ENCODE measurements at places on chromosomes 2 and 18.
A peak's percentile ranks its signal among the peaks of the same experiment; 100 is the strongest.

DNA sequence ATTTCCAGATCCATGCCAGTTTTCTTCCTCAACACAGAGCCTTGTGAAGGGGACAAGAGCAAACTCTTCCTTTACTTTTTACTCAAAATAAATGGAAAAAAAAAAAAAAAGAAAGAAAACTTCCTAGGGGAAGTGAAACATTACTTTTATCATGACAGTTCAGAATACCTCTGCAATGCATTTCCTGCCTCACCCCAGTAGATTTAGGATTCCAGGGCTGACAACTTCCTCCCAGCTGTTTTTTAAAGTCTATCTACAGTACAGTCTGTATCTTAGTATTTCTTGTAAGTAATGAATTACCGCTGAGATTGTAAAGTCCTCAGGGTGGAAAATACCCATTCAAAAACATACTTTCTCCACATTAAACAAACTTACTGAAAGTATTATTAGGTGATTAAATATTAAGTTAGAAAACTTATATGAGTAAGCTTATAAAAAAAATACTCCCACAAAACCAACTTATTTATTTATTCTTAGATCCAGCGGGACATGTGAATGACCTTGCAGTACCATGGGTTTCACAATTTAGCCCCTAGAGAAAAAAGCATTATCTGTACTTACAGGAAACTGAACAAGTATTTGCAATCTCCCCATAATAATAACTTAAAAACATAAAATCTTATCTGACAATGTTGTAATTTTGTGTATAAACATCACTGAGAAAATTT is 117.7 kb downstream of the RBMS1 start:
- DNase-seq, result peak; percentile 18

DNA sequence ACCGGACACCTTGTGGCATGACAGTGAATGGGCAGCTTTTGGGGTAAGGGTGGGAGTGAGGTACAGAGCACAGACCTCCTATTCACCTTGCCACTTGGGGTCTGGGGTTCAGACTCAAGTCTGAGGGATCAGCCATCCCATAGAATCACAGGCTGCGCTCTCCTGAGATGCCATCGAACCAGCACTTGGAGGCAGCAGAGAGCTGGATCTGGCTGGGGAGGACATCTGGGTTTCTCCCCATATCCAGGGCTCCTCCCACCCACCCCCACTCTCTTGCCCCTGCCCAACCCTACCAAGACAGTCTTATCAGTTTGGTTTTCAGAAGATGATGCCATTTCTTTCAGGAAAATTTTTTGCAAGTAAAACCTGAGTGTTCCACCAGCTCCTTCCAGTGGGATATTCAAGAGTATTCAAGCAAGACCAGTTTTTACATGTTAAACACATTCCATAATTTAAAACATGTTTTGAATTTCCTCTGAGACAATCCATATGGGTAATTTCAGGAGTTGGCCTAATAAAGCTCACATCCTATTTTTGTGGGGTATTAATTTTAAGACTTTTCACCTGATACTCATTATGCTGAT is 29.2 kb upstream of the TEX44 start:
- no peak for DNase-seq

DNA sequence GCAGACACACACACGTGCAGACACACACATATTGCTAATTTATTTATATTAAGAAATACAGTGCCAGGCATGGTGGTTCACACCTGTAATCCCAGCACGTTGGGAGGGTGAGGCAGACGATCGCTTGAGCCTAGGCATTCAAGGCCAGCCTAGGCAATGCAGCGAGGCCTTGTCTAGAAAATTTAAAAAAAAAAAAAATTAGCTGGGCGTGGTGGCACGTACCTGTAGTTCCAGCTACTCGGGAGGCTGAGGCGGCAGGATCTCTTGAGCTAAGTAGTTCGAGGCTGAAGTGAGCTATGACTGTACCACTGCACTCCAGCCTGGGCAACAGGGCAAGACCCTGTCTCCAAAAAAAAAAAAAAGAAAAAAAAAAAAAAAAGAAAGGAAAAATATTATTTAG is 28.8 kb downstream of the ANXA4 start:
- no peak for DNase-seq

DNA sequence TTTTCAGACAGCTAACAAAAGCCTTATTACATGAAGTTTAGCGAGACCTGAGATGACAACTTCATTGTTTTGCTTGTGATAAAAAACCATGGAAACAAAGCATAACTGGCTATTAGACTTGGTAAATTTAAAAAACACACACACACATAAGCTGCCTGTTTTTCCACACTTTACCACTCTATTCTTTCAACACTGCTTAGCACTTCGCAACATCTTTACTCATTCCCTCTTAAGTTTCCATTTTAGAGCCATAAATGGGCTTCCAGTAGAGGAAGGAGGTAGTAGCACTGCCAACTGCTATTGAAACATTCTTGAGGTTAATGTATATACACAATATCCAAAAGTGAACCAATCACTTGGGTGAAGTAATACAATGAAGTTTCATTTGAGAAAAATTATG is 54.1 kb downstream of the BAZ2B start:
- no peak for DNase-seq

DNA sequence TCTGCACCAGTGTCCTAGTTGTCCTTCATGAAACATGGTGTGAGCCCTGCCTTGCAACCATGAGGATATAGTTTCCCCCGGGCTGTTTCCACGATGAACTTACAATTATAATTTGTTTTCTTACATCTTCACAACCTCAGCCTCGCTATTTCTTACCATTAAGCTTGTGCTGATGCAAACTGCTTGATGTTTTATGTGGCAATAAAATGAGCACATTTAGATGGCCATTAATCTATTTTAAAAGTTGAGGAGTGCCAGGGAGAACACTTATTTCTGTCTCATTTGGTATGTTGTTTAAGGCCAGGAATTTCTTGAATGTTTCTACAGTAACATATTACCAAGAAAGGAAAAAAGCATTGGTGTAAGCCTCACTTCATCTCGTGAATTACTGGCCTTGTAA is 214.5 kb upstream of the SLC8A1 start:
- DNase-seq, result no peak

DNA sequence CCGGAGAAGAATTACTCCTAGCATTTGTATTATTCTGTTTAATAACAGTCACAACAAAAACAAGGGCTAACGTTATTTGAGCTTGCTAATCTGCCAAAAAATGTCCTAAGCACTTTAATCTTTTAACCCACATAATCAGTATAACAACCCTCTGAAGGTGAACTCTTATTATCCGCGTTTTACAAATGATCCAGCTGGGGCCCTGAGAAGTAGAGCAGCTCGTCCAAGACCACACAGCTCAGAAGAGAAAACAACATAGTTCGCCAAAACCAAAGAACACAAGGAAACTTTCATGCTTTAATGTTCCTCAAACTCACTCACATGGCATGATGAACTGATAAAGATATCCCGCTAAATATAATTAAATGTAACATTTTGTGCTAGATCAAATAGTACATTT is 159.7 kb upstream of the ZNF236 start:
- no peak for DNase-seq

DNA sequence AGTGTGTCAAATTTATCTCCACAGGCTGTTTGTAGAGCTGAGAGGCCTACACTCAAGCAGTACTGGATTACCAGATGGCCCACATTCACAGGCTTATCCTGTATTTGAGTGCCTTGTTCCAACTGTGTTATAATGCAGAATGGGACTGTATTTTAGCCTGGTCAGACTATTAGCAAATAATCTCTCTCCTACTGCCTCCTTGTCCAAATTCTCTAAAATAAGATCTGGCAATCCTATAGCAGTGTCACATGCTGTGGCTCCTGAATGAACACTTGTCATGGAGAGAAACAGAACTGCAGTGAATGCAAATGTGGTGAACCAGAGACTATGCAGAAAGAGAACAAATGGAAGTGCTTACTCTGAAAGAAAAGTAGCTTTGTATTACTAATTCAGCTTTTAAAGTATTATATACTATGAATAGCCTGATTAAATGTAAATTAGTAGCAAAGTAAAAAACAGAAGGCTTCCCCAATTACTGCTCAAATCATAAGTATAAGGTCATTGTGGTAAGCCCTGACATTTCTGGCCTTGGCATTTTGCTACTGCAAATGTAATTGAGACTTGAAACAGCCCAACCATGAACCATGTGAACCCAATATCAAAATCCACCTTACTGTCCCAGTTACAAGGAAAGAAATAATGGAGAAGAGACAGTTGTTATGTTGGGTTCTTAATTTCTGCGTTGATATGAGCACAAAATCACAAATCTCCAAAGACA is 80.0 kb downstream of the MAP4K3 start:
- DNase-seq, result no peak

DNA sequence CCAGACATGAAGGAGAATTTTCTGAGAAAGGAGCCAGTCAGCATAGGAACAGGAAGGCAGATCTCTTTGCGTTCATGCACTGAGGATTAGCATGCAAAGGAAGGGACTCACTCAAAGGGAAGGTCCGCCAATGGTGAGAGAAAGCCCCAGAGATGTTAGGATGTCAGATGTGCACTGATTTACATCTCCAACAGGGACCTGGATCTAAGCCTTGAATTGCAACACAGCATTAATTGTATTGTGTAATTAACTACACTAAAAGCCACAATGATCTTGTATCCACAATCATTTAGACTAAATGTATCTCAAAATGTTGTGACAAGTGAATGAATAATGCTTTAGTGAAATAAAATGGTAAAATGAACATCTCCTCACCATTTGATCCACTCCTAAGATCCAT is 4.2 kb downstream of the SERPINB5 start:
- DNase-seq, result no peak

GRCh38 chr2:235286622-235287374 is 207.0 kb upstream of the AGAP1 start:
- DNase-seq, result no peak

- no peak for DNase-seq
Measured at GRCh38 chr2:178863856-178864620, 56.8 kb upstream of the TTN start.

DNA sequence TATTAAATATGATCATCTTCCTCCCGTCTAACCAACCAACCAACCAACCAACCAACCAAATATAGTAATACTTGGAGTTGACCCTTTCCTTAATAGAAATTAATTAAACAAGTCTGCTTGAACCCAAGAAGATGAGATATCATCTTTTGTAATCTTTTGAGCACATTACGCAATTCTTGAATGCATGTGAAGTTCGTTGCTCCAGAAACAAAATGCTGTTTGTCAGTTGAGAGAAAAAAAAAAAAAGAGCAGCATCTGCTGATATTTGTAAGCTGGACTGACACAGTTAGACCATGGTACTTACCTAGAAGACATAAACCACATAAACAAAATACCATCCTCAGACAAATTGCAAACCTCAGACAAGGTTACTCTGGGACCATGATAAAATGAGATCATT is 9.2 kb upstream of the SERPINB2 start:
- no peak for DNase-seq

DNA sequence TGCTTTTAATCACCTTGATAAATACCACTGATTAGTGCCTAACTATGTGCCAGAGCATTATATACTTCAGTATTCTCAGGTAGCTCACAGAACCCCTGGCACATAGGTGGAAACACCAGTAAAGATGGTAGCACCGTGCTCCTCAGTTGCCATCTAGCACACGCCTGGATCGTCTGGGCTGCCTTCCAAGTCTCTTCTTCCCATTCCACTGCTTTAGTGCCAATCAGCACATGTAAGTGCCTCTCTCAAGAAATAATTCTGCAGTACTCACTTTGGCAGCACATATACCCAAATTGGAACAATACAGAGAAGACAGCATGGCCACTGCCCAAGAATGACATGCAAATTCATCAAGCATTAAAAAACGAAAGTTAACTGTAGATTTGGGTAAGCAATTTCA is 13.0 kb downstream of the POLR2D start:
- DNase-seq, result no peak

GRCh38 chr2:233999182-233999581 is 51.3 kb upstream of the SPP2 start:
- no peak for DNase-seq

DNA sequence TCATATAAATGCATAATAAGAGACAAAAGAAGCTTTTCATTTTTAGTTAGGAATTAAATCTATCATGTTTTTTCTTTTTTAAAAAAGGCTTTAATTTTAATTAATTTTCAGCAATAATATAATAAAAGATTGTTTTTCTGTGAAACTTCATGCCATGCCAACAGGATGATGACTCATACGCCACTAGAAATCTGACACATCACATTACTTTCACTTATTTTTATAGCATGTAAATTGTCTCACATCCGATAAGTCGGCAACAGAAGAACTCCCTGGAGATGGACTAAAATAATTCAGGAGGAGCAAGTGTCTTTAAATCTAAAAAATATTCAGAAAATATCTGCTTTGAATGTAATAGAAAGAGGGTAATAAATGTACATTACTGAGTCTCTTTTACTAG is 1024.2 kb upstream of the ACVR2A start:
- DNase-seq, result no peak

GRCh38 chr18:78160961-78161656 is 818.5 kb upstream of the SALL3 start:
- no peak for DNase-seq

GRCh38 chr18:67455890-67456501 is 60.5 kb downstream of the DSEL start:
- no peak for DNase-seq

GRCh38 chr2:202426751-202427150 is 50.6 kb downstream of the BMPR2 start:
- DNase-seq, result no peak

DNA sequence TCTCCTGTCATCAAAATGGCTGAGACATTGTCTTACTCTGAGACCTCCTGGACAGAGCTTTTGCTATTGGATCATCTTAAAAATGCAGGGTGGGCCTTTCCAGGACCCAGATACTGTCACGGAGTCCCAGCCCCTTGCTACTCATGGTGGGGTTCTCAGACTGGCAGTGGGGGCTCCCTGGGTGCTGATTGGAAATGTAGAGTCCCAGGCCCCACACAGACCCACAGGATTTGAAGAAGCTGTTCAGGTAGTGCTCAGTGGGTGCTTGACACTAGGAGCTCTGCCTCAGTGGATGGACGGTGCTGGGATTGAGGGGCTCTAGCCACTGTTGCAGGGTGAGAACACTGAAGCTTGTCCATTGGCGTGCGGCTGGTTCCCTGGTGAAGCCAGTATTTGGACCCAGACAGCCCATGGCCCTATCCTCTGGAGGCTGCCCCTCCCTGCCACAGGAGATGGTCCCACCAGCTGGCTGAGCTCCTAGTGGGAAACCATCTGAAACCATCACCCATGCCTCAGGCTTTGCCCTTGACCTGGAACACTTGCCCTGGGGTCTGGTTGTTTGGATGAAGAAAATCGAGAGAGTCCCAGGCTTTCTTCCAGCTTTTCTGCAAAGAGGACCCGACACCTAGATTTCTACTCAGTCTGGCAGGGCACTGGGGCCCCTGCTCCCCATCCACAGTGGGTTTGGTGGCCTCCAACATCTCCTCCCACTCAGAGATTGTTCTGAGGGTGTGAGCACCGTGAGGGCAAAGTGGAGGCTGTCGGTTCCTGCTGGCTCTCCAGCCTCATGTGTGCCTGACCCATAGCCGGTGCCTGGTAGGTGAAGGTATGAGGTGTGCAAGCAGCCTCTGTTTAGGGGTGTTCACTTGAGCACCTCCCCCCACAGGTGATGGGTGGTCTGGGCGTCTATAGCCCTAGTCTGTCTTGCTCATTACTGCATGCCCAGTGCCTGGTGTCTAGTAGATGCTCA is 30.1 kb downstream of the MROH2A start:
- peak; percentile 15 for DNase-seq

- DNase-seq, result no peak
Measured at GRCh38 chr2:196955036-196955435, 28.5 kb upstream of the PGAP1 start.

GRCh38 chr2:239146011-239146641 is 254.7 kb downstream of the HDAC4 start:
- no peak for DNase-seq

- DNase-seq, result peak; percentile 19
Measured at GRCh38 chr2:238945433-238946150, 97.7 kb downstream of the TWIST2 start.

GRCh38 chr18:79805211-79805887 is 7.6 kb downstream of the KCNG2 start:
- no peak for DNase-seq
